Right atrium auricular region (tissue), 2 donors: ENCODE measurements at places on chromosomes 4 and X.

GRCh38 chr4:87916626-87917025 lies 58.9 kb upstream of the SPP1 start:
- no peak for DNase-seq

DNA sequence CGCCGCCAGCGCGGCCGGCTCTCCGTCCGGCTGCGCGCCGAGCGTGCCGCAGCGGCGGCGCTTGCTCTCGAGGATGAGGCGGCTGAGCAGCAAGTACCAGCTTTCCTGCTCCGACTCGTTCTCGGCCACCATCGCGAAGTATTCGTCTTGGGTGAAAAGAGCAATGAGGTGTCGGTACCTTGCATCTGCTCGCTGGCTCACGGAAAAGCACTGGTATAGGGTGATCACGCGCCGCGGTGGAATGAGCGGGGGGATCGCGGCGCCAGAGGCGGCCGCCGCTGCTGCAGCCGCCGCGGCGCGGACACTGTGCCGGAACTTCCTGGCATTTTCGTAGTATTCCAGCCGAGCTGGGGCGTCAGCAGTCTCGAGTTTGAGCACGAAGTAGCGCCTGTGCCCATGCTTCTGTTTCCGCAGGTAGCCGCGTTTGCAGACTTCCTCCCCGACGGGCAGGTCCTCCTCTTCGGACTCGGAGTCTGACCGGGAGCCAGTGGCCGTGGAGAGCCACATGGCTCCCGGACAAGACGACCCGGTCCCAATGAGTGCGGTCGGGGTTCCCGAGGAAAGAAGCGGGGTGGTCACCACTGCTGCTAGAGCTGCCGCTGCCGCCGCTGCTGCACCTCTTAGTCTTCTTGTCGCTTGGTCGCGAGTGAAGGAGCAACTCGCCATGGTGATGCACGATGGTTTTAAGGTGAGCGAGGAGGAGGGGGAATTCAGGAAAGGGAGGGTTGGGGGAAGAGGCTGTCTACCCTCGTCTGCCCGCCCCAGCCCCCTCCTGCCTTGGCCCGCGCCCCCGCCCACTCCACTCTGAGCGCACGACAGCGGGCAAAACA lies 469 bp downstream of the IRS4 start:
- DNase-seq = no peak

DNA sequence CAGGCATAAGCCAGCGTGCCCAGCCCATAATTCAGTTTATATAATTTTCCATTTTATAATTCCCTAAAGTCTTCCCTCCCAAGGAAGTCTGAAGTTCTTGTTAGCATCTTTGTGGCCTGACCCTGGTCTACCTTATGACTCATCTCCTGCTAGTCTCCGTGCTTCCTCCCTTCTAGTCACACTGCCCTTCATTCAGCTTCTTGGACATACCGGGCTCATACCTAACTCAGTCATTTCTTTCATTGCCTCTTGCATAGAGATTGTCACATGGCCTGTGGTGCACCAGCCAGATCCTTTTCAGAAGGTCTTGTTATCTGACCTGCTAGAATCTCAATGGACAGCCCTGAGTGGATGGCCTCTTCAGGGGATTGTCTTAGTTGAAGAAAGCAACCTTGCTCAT lies 22.8 kb upstream of the MAML3 start:
- no peak for DNase-seq

DNA sequence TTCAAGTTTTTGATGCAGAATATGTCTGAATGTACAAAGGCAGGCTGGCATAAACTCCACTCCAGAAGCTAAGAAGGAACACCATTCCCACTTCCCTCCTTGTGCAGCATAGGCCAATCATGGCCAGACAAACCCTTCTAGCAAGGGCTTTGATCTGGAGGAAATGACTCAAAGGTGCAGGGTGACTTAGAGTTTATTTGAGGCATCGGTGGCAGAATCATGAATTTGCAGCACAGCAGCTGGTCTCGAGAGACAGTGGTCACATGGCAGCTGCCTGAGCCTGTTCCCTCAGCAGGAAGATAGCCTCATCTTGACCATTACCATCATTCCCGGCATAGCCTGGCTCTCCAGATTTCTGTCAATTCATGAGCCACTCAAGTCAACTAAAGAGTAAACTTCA lies 154.5 kb downstream of the ATP10D start:
- DNase-seq = no peak

GRCh38 chr4:1583051-1583785 lies 100.9 kb downstream of the FAM53A start:
- no peak for DNase-seq

- no peak for DNase-seq
These were observed 25.1 kb downstream of the RAB9B start for GRCh38 chrX:103806862-103807474.

GRCh38 chrX:16451334-16451733 lies 198.6 kb upstream of the S100G start:
- DNase-seq = no peak

DNA sequence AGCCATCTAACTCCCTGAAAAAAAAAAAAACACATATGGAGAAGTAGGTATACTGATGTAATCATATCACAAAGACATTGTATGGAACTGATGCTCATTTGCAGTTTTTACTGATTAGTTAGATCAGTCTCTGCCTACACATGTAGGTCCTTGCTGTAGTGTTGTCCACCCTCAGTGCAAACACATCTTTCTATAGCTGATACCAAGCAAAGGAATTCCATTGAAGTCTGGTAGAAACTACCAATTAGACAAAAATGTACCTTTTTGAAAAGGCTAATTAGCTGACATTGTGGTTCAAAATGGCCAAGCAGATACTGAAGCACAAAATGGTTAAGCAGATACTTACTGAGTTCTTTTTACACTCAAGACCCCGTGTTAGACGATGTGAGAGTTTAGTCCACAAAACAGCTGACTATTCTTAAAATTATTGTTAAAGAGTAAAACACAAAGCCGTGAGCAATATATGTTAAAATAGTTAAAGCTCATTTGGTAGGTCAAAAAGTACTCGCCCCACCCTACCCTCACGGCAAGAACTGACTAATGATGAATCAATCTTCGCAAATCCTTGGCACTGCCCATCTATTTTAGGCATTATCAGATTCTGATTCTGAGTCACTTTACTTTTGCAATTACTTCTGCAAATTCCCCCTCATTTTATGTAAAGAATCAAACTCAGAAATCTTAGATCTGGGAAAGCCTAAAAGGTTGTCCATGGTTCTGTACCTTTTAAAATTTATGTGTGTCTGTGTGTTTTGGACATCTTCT lies 40.4 kb downstream of the COL4A6 start:
- DNase-seq = no peak

GRCh38 chr4:181007751-181008150 lies 1235.5 kb upstream of the TENM3 start:
- no peak for DNase-seq

DNA sequence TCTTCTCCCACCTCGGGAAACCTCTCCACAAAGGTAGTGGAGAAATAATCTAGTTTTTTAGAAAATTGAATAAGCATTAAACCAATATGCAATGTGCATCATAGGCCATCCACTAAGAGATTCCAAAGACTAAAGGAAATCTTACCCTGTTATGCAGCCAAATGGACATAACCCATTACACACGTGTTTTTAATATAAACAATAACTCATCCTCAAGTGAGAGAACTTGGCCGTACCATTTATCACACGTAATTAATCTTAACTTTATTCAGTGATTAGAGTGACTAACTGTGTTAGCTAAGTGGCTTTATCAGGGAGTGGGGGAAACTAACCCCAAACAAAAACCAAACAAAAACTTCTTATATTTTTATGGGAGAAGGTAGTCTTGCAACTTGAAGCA lies 57.8 kb downstream of the AFM start:
- no peak for DNase-seq

DNA sequence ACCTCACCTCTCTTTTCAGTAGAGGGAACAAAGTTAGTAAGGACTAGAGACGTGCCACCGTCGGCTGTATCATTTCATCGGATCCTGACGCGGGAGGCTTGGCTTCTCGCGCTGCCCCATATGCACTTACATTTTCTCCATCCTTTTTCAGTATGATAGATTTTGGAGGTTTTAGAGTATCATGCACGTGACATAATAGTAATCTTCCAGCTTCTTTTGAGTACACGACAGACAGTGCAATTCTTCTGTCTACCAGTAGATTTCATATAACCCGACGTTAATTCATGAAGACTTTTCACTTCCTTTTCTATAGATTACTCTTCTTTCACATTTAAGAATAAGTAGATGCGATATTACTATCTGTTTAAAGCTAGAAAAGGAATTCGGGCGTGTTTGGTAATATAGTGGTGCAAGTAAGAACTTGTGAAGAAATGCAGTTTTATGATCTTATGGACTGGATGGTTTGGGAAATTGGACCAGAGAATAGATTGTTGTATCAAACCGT lies 1.0 kb downstream of the CDS1 start:
- DNase-seq = no peak

DNA sequence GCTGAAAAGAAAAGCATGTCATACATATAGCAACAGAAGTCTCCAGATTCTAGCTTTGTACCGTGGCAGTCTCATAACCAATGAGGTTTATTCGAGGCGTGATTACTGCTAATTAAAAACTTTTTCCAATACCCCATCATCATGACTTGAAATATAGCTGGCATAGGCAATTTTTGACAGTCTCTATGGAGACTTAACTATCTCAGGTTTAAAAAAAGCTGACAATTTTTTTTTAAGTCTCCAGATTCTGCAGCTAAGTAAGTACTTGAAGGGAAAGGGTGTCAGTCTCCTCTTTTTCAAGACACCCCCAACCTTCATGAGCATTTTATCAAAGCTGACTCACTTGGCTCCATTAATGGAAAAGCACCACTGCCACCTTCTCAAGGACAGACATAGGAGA lies 126.3 kb upstream of the RXFP1 start:
- no peak for DNase-seq

GRCh38 chr4:52076731-52077130 lies 25.6 kb downstream of the SPATA18 start:
- DNase-seq = no peak

GRCh38 chr4:128159967-128160366 lies 98.9 kb downstream of the LARP1B start:
- DNase-seq = no peak

GRCh38 chr4:1512051-1512737 lies 106.0 kb upstream of the NKX1-1 start:
- no peak for DNase-seq

GRCh38 chr4:38163216-38164006 lies 203.2 kb downstream of the PTTG2 start:
- no peak for DNase-seq

GRCh38 chr4:169142906-169143305 lies 127.8 kb downstream of the SH3RF1 start:
- no peak for DNase-seq

GRCh38 chr4:157600583-157600982 lies 380.1 kb downstream of the GRIA2 start:
- no peak for DNase-seq

DNA sequence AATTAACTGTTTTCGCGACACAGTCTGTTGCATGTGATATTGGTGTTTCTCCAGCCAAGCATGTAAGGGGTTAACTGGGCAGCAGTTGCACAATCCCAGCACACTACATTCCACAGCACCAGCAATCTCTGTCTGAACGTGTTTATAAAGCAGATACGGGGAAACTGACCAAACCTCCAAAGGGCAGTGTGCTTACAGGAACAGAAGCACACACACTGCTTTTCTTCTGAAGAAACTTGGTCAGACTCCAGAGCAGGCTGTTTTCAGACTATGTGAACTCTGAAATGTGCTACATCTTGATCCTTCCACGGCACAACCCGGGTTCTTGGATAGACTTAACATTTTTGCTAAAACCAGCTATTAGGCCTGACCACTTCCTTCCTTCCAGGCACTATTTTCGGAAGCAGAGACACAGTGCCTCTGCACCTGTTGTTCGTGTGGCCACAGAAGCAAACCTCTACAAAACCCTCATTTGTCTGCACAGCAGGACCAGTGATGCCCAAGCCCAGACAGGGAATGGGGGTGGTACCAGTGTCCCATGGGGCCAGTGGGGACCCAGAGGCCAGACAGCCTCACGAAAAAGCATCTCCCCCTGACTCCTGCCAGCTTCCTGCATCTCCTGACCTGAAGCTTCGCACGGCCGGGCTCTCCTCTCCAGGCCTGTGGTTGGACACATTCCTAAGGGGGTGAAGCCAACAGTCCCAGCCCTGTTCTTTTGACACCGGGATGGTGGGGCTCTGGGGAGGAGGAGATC lies 90.1 kb downstream of the IRF2 start:
- DNase-seq = peak; percentile 73

GRCh38 chr4:168221301-168221700 lies 97.3 kb downstream of the DDX60 start:
- no peak for DNase-seq

- no peak for DNase-seq
These were observed 58.5 kb downstream of the ASMT start for GRCh38 chrX:1673337-1673736.

DNA sequence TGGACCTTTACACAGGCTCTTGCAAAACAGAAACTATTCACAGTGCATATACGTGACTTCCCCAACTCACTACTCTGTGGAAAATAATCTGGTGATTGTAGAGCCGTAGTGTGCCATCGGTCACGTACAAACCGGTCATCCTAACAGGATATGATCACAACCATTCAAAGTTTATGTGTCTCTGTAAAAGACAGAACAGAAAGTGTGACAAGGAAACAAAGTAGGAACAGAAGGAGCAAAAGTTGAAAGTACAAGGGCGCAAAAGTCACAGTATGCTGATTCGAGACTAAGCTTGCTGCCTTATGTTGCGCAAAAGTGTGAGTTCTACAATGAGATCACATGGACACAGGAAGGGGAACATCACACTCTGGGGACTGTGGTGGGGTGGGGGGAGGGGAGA lies 18.6 kb downstream of the MEPE start:
- no peak for DNase-seq

DNA sequence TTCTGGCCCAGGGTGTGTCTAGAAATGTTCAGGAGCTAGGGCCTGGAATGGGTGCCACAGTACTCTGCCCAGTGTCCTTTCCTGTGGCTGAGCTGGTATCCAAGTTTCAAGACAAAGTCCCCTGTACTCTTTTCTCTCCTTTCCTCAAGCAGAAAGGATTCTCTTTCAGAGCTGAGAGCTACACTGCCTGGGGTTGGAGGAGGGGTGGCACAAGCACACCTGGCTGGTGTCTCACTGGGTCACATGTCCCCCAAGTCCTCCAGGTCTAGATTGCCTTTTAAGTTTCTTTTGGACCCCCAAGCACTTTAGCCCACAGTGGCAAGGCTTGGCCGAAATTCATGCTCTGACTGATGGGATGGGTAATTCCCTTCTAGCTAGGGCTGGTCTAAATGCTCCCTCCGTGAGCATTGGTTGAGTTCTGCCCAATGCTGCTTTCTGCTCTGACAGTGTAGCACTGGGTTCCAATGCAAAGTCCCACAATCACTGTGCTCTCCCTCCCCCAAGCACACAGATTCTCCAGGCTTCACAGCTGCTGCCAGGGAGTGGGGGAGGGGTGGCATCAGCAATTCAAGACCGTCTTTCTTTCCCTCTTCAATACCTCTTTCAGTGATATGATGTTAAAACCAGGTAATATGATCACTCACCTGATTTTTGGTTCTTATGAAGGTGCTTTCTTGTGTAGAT lies 47.8 kb downstream of the BEX3 start:
- no peak for DNase-seq
